ENCODE measurements at places on chromosomes 16 and 17.

GRCh38 chr16:5605404-5605803 is 507.8 kb upstream of the EEF2KMT start:
- DNase-seq: no peak

- no peak for DNase-seq
Observed at GRCh38 chr16:81752225-81752875, 26.7 kb upstream of the PLCG2 start.

DNA sequence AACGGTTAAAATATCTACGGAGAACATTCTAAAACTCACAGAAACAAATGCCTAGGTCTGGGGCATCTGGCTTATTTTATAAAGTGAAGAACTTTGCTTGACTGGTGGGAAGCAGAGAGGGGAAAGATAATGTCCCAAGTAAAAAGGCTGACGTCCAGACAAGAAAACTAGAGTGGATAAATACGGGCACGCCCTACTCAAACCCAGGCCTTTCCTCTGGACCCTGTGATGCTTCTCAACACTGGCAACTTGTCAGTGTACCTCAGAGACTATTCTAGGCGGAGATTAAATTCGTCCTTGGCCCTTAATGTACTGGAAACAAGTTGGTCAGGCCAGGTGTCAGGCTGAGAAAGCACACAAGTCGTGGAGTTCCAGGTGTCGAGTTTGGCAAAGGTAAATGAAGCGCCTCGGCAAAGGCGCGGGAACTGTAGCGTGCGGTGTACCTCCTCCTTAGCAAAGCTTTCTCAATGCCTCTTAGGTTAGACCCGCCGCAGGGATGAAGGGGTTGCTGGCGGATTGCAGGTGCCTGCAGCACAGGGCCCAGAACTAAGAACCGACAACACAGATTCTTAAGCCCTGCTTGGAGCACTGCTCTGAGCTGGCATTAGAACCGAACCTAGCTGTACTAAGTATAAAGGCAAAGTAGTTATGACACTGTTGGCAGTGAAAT is 668 bp upstream of the UNK start:
- DNase-seq: peak; percentile 63

DNA sequence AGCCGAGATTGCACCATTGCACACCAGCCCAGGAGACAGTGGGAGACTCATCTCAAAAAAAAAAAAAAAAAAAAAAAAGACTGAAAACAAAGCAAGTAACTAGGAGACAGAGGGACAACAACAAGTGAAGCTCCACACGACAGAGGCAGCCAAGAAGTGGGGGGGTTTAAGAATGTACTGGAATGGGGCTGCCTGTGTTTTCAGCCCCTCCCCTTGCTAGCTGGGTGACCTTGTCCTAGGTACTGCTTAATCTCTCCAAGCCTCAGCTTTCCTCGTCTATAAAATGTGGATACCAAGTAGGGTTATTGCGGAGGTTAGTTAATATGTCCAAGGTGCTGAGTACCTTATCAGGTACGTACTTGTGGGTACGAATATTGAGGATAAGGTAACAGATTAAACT is 163.8 kb upstream of the CACNG5 start:
- DNase-seq: no peak

- no peak for DNase-seq
Observed at GRCh38 chr17:39757931-39758873, 20.5 kb downstream of the GRB7 start.

All from DMS79 (cell line).